Dermis lymphatic vessel endothelial cell (primary cell): ENCODE measurements at places on chromosomes 6 and 20. TPM values are rescaled to one million over a fixed set of nuclear protein-coding genes. Genes with fewer than 3 reads are reported as not detected.

Gene KCNQ5
- total RNA-seq = under 0.01 TPM in 1 of 2 replicates, not detected in the other

Gene SLC13A3
- total RNA-seq = under 0.01 and 0.09 TPM in 2 replicates

Gene KDM1B
- total RNA-seq = 4.1 and 8.2 TPM in 2 replicates

Gene PAK5
- total RNA-seq = not detected in 2 replicates

Gene FOXA2
- total RNA-seq = not detected in 2 replicates

Gene KIF25
- not detected in 2 replicates for total RNA-seq

Gene SH3BGRL2
- total RNA-seq = 159 and 172 TPM in 2 replicates

Gene TREML2
- total RNA-seq = not detected in 2 replicates

Gene MYMX
- total RNA-seq = not detected in 2 replicates

Gene C6orf58
- 0.11 TPM in 1 of 2 replicates, not detected in the other for total RNA-seq

Gene FABP7
- not detected in 2 replicates for total RNA-seq

Gene LINC00237
- not detected in 2 replicates for total RNA-seq

Gene C20orf141
- not detected in 2 replicates for total RNA-seq

Gene SUN5
- not detected in 2 replicates for total RNA-seq

Gene CDH4
- total RNA-seq = under 0.01 and 0.11 TPM in 2 replicates

Gene RNF8
- 31.2 and 37.5 TPM in 2 replicates for total RNA-seq

Gene ABCC10
- total RNA-seq = 11.6 and 12.1 TPM in 2 replicates

Gene REM1
- 0.11 TPM in 1 of 2 replicates, not detected in the other for total RNA-seq

Gene RRAGD
- 0.43 and 0.76 TPM in 2 replicates for total RNA-seq

Gene PAX1
- total RNA-seq = not detected in 2 replicates

Gene SLC17A3
- total RNA-seq = not detected in 2 replicates

Gene HTR1B
- 1.2 and 1.5 TPM in 2 replicates for total RNA-seq

Gene ASIP
- total RNA-seq = not detected in 2 replicates

Gene SLC35D3
- not detected in 2 replicates for total RNA-seq

Gene CALHM6
- 3.7 and 4.2 TPM in 2 replicates for total RNA-seq
